Mesenteric fat pad (tissue), 1 donor: ENCODE measurements at places on chromosomes 7 and 10. TPM values are rescaled to one million over a fixed set of nuclear protein-coding genes. Genes with fewer than 3 reads are reported as not detected.

GRCh38 chr10:121873236-121873635 is 54.6 kb downstream of the ATE1 start:
- DNase-seq: no peak

DNA sequence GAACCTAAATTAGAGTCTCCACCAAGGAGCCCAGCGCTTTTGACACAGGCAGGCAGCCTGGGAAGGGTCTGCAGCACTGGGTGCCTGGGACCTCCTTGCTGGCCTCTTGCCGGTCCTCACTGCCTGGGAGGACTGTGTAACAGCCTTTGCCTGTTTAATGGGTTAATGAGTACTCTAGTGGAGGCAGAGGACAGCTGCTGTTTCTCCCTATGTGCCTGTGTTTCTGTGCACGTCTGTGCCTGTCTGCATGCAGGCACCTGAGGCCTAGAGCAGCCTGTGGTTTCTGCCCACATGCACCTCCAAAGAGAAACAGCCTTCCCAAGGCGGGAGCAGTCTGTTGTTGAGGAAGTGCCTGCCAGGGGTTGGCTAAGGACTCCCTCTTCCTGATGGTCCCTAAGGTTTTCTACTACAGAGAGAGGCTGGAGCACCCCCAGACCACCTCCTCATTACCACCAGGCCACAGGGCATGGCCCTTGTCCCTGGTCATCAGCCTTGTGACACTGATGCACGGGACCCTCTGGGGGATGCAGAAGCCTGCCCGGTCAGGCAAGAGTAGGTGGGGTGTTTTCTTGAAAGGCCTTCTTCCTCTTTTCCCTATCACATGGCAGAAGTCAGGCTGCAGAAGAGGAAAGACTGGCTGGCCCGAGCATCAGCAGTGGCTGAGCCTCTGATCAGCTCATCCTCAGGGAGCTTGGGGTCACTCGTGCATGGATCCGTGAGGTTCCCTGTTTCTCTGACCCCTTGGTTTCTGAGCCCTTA is 14.2 kb downstream of the SLC29A3 start:
- DNase-seq: no peak

GRCh38 chr7:149415391-149416071 is 45.3 kb downstream of the ZNF777 start:
- DNase-seq: no peak

- no peak for DNase-seq
Measured at GRCh38 chr10:99678921-99679320, 19.6 kb downstream of the ENTPD7 start.

- no peak for DNase-seq
Measured at GRCh38 chr10:52208365-52208764, 105.7 kb upstream of the DKK1 start.

- DNase-seq: no peak
Measured at GRCh38 chr7:138097064-138097741, 20.9 kb downstream of the AKR1D1 start.

GRCh38 chr10:112278871-112279270 is 4.3 kb upstream of the TECTB start:
- no peak for DNase-seq

- DNase-seq: no peak
Measured at GRCh38 chr10:96384506-96384905, 25.7 kb upstream of the OPALIN start.

DNA sequence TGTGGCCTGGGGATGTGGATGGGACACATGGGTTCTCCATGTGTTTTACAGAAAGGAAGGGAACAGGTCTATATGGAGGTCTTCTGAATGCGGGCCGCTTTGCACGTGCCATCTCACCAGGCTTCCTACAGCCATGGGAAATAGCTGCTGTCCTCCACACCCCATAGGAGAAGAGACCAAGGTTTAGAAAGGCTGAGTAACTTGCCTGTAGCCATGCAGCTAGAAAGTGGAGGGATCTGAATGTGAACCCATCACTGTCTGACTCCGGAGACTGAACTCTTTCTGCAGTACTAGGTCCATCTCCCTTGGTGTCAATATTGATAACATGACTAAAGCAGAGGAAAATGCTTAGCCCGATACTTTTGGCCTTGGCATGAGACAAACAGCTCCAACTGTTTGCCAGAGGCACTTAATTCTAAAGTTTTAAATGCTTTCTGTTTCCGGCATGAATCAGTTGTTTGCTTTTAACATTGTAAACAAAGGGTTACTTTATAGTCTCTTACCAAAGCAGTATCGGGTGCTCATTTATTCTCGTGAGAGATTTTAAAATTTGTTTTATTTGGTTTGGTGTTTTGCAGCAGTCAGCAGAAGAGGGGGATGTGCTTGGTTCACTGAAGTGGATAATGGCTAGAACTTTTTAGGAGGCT is 64.8 kb upstream of the LOXL4 start:
- no peak for DNase-seq

DNA sequence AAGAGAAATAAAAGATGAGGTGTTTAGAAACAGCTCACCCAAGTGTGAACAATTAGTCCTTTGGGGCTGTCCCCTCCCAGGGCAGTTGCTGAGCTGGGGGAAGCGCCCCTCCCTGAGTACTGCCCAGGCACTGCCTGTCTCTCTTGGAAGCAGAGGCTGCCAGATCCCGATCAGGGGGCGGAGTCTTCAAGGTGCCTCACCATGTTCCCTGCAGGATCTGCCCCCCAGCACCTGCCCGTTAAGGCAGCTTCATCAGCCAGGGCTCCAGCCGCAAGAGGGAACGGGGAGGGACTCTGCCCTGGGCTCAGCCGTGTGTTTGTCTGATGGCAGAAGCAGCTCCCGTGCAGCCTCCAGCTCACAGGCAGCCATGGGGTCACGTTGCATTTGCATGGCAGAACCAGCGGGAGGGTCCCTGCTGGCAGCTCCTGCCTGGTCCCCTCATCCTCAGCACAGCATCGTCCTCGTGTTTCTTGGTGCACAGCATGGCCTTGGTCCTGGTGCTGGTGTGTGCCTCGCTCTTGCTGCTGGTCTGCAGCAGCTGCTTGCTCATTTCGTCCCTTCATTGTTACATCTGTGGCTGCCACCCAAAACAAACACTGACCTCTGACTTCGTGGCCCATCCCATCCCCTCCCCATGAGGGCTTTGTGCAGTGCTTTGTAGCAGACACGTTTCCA is 10.7 kb upstream of the DPYSL4 start:
- DNase-seq: no peak

DNA sequence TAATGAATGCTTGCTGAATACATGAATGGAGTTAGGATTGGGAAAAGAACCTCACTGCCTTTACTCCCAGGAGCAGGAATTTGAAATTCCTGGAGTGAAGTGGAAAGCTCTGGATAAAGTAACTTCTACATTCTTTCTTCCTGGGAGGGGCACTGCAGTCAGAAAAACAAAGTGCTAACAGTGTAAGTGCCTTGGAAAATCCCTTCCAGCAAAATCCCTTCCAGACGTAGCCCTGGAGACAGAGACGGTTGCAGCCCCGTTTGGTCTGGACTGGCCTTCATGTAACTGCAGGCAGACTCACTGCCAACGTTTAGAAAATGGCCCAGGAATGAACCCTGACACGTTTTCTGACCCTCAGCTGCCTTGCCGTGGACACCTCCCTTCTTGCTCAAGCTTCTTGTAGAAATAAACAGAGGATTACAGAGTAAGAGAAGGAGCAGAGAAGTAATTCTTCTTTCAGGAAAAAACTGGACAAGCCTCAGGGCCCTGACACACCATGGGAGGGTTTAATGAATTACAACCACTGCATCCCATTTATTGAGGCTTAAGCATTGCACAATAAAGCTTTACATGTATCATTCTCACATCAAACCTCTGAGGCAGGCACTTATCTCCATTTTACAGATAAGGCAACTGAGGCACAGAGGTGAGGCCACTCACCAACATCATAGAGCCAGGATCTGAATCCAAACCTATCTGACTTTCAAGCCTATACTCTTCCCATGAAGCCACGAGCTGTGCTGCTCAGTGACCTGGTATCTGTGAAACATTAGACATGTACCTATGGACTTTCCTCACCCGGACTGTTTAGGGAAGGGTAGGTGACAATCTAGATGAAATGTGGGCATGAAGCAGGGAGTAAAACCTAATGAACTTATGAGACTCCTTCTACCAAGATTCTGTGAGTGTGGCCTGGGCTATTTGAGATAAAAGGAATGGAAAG is 7.8 kb downstream of the ITPRIP start:
- DNase-seq: peak; percentile 74

- DNase-seq: no peak
Measured at GRCh38 chr10:4586776-4587175, 239.2 kb upstream of the AKR1E2 start.

- no peak for DNase-seq
Measured at GRCh38 chr7:141708351-141708750, at the start of gene WEE2. Gene WEE2, plus strand, starts transcription at chr7:141708353. Its CDS starts 406 bp downstream, at chr7:141708759.

GRCh38 chr7:9842301-9842700 is 1131.4 kb upstream of the PHF14 start:
- DNase-seq: no peak

DNA sequence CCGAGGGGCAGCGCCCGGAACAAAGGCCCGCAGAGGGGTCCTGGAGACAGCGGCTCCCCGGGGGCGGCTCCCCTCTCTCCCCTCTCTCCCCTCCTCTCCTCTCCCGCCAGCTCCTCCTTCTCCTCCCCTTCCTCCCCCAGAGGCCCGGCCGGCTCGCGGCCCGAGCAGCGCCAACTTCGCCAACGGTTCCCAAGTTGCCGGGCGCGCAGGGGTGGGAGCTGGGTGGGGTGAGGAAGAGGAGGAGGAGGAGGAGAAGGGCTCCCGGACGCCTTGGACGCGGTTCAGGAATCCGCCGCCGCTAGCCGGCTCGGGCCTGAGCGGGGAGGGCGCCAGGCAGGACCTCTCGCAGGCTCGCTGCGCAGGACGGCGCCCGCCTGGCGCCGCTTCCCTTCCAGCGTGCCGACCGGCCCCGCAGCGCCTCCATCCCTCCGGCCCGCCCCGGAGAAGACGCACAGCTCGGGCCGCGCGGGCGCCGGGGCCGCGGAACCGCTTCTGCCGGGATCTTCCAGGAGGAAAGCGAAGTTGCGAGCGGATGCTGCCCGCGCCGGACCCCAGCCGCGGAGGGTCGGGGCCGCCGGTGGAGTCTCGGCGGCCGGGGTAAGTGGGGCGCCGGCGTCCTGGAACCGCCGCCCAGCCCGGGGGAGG is at the start of gene CHST3:
Gene CHST3, plus strand, starts transcription at position 298 of the 645 bp plus-strand sequence. CDS start 41,448 bp downstream, outside the sequence.
- peak; percentile 91 for DNase-seq

GRCh38 chr10:91187156-91187555 is 33.3 kb upstream of the PCGF5 start:
- DNase-seq: no peak

DNA sequence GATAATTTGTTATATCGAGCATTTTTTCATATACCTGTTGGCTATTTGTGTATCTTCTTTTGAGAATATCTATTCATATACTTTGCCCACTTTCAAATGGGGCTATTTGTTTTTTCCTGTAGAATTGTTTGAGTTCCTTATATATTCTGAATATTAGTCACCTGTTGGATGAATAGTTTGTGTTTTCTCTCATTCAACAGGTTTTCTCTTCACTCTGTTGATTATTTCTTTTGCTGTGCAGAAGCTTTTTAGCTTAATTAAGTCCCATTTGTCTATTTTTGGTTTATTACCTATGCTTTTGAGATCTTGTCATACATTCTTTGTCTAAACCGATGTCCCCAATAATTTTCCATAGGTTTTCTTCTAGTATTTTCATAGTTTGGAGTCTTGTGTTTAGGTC is 65.3 kb downstream of the VTI1A start:
- DNase-seq: no peak

GRCh38 chr10:58457761-58458616 is 54.7 kb upstream of the BICC1 start:
- DNase-seq: no peak

DNA sequence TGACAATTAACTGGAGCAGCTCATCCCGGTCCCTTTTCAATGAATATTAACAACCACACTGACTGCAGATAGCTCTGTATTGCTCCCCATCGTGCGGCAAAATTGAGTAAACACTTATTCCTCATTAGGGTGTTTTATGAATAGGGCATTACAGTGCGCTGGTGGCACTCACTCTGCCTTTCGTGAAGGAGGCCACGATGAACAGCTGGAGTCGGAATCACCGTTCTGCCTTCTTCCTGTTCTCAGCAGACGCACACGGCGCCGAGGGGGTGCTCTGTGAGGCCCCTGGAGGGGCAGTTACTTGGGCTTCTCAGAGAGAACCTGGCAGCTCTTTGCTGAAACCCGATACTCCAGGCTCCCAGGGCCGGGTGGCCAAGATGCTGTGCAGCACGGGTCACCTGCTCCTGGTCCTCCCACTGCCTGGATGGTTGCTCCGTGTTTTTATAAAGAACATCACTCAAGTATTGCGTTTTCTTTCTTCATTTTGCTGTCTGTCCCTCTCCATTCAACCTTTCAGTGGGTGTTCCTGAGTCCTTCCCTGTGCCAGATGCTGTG is 241.9 kb downstream of the GLRX3 start:
- DNase-seq: peak; percentile 64

DNA sequence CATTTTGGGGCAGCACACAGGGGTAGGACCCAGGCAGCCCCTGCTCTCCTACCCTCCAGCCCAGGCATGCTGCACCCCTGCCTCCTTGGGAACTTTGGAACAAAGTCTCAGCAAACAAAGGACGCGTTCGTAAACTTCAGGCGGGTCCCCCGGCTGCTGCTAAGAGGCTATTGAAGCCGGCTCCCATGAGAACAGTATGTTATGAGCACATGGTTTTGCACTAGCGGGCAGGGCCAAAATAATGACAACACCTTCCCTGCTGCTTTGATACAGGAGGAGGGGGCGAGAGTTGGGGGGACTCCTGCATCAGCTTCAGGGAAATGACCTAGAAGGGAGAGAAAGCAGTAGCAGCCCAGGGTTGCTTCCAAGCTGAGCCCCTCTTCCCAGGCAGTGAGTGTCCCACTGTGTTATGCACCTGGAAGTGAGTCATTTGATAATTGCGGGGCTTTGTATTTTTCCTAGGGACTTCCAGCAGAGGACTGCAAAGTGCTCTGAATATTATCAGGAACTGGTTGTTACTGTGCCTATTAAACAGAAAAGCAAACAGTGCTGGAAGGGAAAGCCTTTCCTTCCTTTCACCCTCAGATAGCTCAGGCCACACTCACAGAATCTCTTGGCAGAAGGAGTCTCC is 6.9 kb downstream of the ITPRIP start:
- peak; percentile 80 for DNase-seq

- no peak for DNase-seq
Measured at GRCh38 chr7:5117095-5117970, 71.7 kb downstream of the RBAK start.

DNA sequence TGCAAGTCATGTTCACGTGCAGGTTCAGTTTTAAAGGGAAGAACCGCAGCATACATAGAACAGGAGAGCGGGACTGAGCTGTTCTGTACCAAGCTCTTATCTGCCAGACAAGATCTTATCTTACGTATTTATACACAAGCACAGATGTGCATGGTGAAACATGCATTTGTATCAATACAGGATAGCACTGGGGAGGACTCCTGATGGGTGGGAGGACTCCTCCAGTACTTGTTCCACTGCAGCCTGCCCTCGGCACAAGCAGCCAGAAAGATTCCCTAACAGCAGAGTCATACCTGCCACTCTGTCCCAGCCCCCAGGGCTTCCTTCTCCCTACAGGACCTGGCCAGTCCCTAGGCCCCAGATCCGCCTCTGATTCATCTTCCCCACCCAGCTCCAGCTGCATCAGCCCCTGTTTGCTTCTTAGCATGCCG is 13.2 kb upstream of the PRKCQ start:
- DNase-seq: no peak

Gene CCDC3
- total RNA-seq: 122 TPM

Gene CPA2
- total RNA-seq: 2.2 TPM

Gene TLX1
- not detected for total RNA-seq

Gene C10orf105
- 0.22 TPM for total RNA-seq

Gene GIMAP4
- total RNA-seq: 49.4 TPM

Gene PON1
- 0.19 TPM for total RNA-seq

Gene FKBP9
- 113 TPM for total RNA-seq

Gene UFSP1
- total RNA-seq: 5.1 TPM

Gene OR2A7
- 3.8 TPM for total RNA-seq

Gene CHAT
- total RNA-seq: not detected

Gene CCL26
- total RNA-seq: 21.4 TPM

Gene SAP25
- total RNA-seq: 2.3 TPM

Gene ZNF775
- 1.6 TPM for total RNA-seq

Gene STK31
- total RNA-seq: 0.10 TPM
